Body of pancreas (tissue), 4 donors: ENCODE measurements at places on chromosomes 2 and 18.

DNA sequence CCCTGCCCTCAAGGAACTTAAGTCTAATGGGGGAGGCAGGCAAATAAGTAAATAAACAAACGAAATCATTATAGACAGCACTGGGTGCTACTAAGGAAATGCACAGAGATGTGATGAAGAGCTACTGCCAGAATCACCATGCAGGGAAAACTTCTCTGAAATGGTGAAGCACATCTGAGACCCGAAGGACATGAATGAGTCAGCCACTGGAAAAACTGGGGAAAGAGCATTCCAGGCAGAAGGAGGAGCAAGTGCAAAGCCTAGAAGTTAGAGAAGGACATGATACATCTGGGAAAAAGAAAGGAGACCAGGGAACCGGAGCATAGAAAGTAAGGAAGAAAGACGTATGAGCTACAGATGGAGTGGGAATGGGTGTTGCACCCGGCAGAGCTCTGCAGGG lies 56.8 kb downstream of the TGFA start:
- no peak for DNase-seq

DNA sequence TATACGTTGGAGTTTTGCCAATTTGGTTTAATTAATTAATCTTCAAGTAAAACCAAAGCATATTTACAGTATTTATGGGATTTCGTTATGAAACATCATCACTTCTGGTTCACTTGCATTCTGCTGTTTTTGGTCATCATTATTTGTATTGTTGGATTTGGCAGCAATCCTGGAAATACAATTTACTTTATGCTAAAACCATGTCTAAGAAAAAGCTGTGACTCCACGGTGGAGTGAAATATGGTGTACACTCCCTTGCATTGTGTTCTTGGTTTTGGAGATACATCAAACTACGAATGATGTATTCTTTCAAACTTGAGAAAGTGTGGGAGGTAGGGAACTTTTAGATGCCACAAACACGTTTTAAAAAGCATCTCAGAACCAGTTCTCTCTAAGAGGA lies 106.4 kb downstream of the CTAGE1 start:
- no peak for DNase-seq

GRCh38 chr2:98245491-98245890 lies 100.8 kb upstream of the CNGA3 start:
- DNase-seq, result no peak

DNA sequence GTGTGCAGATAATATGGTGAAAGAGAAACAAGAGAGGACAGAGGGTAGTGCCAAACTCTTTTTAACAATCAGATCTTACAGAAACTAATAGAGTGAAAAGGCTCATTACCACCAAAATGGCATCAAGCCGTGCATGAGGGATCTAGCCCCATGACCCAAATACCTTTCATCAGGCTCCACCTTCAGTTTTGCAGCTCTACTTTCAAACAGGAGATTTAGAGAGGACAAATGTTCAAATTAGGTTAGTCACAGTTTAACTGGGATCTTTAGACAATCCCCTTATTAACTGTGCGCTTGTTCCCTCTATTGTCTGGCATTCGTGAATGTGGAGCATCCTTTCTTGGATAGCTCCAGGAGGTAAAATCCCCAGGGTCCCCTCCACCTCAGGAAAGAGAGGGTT lies 1209.3 kb upstream of the CHAC2 start:
- DNase-seq, result no peak

DNA sequence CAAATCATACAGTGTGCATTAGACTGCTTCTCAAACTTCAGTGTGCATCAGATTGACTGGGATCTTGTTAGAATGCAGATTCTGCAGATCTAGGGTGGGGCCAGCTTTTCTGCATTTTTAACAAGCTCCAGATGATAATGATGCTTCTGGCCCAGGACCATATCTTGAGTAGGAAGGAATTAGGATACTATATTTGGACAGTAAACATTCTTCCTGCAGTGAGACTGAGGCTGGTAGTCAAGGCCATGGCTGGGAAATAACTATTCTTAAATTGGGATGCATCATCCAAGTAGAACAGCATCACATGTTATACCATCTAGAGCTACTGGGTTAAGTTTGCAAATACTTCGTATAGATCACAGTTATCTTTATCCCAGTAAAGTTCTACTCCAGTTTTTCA lies 28.4 kb upstream of the ARMC9 start:
- DNase-seq, result no peak

- no peak for DNase-seq
Observed at GRCh38 chr2:164677271-164677670, 56.0 kb upstream of the GRB14 start.

DNA sequence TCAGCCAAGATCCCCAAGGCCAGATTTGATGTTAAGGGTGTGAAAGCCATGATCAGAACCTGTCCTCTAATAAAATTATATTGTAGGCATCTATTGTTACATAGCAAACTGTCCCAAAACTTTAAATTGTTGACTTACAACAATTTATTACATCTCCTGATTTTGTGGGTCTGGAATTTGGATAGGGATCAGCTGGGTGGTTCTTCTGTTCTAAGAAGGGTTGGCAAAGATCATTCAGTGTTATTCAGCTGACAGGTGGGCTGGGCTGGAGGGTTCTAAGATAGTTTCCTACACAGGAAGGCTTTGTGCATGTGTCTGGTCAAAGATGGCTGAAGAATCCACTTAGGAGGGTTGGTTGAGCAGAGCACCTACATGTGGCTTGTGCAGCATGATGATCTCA lies 50.0 kb downstream of the SOCS6 start:
- no peak for DNase-seq

- DNase-seq, result no peak
Observed at GRCh38 chr2:216774180-216774579, 78.8 kb upstream of the IGFBP5 start.

DNA sequence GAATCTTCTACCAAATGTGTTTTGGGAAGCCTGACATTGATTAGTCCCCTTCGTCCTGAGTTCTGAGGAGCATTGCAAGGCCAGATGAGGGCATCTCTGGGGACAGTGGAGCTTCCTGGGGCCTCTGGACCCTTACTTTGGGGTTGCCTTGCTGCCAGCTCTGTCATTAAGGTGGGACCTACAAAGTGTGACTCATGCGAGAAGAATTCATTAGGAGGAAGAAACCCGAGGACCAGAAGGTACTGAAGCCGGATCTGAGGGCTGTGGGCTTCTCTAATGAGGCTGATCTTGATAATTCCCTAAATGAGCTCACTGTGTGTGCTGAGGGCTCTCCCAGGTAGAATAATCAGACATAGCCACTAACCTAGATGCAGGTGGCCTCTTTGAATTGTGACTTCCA lies 695 bp upstream of the SCYGR2 start:
- no peak for DNase-seq

DNA sequence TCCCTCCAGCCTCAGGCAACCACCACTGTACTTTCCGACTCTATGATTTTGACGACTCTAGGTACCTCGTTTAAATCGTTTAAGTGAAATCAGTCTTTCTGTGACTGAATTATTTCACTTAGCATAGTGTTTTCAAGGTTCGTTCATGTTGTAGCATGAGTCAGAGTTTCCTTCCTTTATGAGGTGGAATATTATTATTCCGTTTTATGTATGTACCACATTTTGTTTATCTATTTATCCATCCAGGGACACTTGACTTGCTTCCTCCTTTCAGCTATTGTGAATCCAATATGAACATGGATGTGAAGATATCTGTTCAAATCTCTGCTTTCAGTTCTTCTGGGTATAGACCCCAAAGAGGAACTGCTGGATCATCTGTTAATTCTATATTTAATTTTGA lies 19.1 kb downstream of the IL1R2 start:
- DNase-seq, result no peak

DNA sequence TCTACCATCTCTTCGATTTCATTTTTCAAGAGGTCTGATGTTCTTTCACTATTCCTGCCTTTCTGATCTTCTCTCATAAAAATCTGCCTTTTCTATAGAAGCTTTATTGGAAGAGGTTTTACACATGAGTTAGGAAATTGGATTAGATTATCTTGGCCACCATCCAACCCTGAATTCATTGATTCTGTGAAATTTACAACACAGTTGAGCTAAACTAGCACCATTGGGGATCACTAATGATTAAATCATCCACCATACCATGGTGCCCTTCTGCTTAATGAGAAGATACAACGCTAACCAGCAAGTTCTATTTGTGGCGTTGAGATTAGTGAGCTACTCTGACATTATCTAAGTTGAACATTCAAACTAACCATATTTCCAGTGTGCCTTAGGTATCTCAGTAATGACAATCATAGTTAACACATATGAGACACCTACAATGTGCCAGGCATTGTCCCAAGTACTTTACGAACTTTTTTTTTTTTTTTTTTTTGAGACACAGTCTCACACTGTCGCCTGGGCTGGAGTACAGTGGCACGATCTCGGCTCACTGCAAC lies 17.3 kb upstream of the LBH start:
- no peak for DNase-seq

GRCh38 chr2:1156531-1156930 lies 205.9 kb downstream of the SNTG2 start:
- DNase-seq, result no peak

DNA sequence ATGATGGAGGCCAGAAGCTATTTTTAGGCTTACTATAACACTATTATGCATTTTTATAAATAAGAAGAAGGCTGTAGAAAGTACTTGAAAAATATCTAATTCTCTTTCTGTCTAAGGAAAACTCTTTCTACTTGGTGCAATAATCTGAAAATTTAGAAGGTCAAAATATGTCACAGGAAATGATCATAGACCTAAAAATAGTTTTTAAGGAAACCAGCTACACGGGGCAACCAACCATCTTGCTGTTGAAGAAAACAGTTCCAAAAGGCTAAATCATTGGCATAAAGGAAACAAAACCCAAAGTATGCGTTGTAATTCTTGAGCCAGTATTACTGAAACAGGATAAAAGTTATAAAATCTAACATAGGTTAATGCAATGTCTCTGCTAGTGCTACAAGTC lies 40.2 kb downstream of the SOCS6 start:
- DNase-seq, result no peak

- no peak for DNase-seq
Observed at GRCh38 chr2:179270689-179271088, 6.1 kb upstream of the SESTD1 start.

DNA sequence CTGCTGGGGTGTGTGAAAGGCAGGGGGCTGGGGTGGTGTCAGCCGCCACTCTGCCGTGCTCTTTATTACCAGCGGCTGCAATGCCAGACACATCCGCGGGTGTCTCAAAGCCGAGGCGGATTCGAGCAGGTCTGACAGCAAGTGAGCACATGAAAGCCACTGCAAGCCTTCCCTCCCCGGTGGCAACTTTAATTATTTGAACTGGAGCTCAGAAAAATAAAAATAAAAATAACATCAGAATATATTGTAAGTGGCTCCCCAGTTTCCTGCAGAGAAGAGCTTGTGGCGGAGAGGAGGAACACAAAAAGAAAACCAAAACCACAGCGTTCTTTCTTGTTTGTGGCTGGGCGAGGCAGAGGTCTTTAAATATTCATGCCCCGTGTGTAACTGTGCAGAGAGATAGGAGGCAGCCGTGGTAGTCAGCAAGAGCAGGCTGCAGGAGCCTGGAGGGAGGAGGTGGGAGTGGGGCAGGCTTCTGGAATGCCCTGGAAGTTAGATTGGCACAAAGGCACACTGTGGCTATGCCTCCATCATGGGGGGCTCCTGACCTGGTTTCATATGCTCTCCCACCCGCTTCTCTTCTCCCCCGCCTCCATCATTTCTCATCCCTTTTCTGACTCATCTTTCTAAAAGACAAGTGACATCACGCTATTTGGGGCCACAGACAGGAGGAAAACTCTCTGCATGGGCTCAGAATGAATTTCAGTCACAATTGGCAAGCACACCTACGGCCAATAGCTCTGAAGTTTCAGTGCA lies 199.8 kb downstream of the CLIP4 start:
- no peak for DNase-seq

DNA sequence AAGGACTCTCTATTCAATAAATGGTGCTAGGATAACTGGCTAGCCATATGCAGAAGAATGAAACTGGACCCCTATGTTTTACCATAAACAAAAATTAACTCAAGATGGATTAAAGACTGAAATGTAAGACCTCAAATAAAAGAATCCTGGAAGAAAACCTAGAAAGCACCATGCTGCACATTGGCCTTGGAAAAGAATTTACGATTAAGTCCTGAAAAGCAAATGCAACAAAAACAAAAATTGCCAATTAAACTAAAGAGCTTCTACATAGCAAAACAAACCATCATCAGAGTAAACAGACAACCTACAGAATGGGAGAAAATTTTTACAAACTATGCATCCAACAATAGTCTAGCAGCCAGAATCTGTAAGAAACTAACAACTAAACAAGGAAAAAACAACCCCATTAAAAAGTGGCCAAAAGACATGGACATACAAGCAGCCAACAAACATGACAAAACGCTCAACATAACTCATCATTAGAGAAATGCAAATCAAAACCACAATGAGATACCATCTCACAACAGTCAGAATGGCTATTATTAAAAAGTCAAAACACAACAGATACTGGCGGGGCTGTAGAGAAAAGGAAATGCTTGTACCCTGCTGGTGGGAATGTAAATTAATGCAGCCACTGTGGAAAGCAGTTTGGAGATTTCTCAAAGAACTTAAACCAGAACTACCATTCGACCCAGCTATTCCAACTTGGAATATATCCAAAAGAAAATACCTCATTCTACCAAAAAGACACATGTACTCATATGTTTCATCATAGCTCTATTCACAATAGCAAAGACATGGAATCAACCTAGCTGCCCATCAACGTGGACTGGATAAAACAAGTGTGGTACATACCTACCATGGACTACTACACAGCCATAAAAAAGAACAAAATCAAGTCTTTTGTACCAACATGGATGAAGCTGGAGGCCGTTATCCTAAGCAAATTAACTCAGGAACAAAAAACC lies 30.6 kb downstream of the SEPTIN10 start:
- DNase-seq, result no peak

DNA sequence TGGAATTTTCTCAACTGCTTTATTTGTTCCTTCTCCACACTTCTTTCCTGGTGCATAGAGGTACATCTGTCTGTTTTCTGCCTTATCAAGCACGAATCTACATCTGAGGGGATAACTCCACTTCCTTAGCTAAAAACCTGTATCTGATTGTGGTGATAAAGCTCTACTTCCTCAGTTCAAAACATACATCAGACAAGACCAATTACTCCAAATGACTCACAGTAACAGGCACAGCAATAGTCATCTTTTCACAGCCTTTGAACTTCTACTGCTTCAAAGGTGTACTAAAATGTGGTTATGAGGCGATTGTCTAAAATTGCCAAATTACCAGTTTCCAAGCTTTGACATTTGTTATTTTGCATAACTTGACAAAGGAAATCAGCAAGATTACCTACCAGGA lies 803.6 kb upstream of the ZEB2 start:
- DNase-seq, result no peak

DNA sequence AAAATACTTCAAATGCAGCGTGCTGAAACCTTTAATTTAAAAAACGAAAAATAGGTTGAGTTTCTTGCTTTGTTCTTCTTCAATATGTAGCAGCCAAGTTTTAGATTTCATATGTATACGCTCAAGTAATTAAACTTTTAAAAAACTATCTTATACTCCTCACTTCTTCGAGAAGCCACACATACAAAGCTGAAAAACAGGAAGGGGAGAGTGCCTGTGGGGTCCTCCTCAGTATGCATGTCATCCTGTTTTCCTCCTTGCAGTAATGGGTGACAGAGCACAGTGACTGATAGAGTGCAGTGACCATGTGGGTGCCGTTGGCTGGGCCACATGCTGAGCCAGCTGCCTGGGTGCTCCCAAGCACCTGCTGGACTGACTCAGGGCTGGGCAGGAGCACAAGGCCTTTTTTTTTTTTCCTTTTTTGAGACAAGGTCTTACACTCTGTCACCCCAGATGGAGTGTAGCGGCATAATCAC lies 33.3 kb downstream of the UXS1 start:
- DNase-seq, result peak; percentile 51
